Endothelial cell (in vitro differentiated cells): ENCODE measurements at places on chromosomes 12 and 14.

DNA sequence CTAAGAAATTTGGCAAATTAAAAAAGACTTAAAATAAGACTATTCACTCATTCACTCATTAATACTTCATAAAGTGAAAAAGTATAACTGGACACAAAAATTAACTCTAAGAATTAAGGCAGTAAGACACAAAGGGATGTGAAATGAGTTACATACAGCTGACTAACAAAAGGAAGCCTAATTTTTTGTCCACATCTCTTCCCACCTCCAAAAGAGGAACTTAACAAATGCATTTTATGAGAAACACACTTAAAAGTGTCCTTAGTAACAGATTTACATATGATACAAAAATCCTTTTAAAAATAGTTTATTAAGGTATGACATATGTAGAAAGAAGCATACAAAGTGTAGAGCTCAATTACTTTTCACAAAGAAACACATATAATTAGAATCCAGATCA, 88.9 kb downstream of the NUMB start:
- H3K27ac ChIP-seq = no peak overlapping the region
- H3K27me3 ChIP-seq = peaks cover 1% of the 10 kb centered on the region
- peaks cover 8% of the 10 kb centered on the region for H3K4me1 ChIP-seq
- H3K4me3 ChIP-seq = no peak overlapping the region

GRCh38 chr12:119715268-119715620, 47.3 kb downstream of the PRKAB1 start:
- peaks cover 15% of the 10 kb centered on the region for H3K36me3 ChIP-seq
- H3K4me1 ChIP-seq = peaks cover 8% of the 10 kb centered on the region
- no peak for DNase-seq
- H3K4me3 ChIP-seq = no peak overlapping the region
- peaks cover 2% of the 10 kb centered on the region for H3K27me3 ChIP-seq

DNA sequence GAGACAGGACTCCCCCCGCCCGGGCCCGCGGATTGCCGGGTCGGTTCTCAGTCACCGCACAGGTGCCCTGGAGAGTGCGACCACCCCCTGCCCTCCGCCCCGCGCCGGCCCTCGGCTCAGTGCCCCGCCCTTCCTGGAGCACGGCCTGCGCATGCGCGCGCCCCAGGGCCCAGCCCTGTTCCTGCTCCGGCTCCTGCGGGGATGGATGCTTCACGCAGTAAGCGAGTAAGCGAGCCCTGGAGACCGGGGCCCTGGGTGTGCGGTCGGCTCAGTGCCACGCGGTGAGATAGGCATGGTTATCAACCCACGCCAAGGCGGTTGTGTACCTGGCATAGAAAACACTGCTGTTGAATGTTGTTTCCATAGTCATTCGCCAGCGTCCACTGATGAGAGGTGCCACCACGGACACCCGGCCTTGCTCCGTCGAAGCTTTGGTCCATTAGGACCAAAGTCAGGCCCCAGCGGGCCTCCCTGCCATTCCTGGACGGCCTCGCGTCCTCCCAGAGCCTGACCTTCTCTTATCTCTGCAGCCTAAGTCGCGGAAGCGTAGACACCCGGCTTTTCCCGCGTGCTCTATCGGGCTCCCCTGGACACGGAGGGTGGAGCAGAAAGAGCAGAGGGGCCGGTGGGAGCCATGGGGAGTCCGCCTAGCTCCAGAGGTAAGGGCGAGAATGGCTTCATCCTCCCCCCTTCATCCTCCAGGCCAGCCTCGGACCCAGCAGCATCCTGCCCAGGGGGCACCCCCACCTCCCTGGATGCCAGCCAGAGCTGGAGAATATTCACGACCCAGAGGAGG, 90.6 kb downstream of the PAPOLA start:
- no peaks in the 10 kb centered on the region for H3K36me3 ChIP-seq
- peaks cover 5% of the 10 kb centered on the region for H3K27me3 ChIP-seq
- peak; percentile 50 for DNase-seq
- H3K4me3 ChIP-seq = no peak overlapping the region
- H3K4me1 ChIP-seq = peaks cover 8% of the 10 kb centered on the region

DNA sequence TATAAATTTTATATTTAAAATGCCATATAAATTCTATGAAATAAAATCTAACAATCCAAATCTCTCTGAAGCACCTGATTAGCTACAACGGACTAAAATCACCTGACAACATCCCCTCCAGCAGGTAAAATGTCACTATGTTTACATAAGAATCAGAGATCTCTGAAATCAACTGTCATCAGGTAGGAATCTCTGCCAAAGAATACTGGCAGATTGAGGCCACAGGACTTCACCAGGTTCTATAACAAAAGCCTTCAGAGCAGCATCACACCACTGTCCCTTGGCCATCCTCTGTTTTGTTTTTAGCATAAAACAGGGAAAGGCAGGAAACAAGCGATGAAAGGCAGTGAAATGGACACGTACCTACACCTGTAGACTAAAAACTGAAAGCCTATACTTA, 22.1 kb downstream of the FGD6 start:
- peaks cover 10% of the 10 kb centered on the region for H3K36me3 ChIP-seq
- peaks cover 8% of the 10 kb centered on the region for H3K4me1 ChIP-seq
- no peak for DNase-seq
- peaks cover 3% of the 10 kb centered on the region for H3K27me3 ChIP-seq
- H3K4me3 ChIP-seq = no peak overlapping the region
- no peak overlapping the region for H3K27ac ChIP-seq

- peaks cover 11% of the 10 kb centered on the region for H3K27me3 ChIP-seq
- peaks cover 62% of the 10 kb centered on the region for H3K36me3 ChIP-seq
- H3K4me3 ChIP-seq = peak overlapping the region; percentile 40
- peak overlapping the region; percentile 11 for H3K27ac ChIP-seq
Observed at GRCh38 chr12:53184828-53185227, 4.1 kb upstream of the CSAD start.

DNA sequence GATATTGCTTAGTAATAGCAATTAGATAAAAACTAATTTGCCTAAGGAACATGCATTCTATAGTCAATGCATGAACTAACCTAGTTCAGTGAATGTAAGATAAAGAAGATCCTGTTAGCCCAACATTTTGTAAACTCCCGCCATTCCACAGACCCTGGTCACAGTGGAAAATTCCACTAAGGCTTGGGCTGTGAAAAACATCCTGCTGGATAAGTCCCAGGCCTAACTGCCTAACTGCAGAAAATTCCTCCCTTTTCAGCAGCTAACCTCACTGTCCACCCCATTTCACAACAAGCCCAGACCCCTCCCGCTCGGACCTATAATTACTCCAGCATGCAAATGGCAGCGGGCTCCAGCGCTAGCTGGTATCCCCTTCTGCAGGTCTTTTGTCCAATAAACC, 97.9 kb upstream of the GARIN6 start:
- H3K27me3 ChIP-seq = no peaks in the 10 kb centered on the region
- peaks cover 4% of the 10 kb centered on the region for H3K4me1 ChIP-seq
- no peaks in the 10 kb centered on the region for H3K36me3 ChIP-seq
- no peak overlapping the region for H3K27ac ChIP-seq
- no peak overlapping the region for H3K4me3 ChIP-seq
- DNase-seq = no peak

DNA sequence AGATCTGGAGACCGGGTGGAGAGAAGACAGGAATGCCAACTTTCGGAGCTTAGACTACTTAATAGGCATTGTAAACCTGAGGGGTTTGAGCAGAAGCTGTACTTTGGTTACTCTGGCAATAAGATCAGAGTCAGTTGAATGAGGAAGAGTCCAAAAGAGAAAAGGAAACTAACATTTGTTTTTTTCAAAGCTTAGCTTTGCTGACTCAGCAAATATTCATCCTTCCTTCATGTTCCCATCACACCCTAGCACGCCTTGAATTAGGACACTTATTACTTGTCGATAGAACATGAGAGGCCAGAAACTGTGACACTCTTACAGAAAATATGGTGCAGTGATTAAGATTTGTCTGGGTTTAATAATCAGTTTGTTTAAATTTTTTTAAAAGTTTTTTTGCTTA, 266.9 kb upstream of the ATP2B1 start:
- no peak overlapping the region for H3K27ac ChIP-seq
- peaks cover 5% of the 10 kb centered on the region for H3K4me1 ChIP-seq
- DNase-seq = no peak
- H3K4me3 ChIP-seq = no peak overlapping the region

DNA sequence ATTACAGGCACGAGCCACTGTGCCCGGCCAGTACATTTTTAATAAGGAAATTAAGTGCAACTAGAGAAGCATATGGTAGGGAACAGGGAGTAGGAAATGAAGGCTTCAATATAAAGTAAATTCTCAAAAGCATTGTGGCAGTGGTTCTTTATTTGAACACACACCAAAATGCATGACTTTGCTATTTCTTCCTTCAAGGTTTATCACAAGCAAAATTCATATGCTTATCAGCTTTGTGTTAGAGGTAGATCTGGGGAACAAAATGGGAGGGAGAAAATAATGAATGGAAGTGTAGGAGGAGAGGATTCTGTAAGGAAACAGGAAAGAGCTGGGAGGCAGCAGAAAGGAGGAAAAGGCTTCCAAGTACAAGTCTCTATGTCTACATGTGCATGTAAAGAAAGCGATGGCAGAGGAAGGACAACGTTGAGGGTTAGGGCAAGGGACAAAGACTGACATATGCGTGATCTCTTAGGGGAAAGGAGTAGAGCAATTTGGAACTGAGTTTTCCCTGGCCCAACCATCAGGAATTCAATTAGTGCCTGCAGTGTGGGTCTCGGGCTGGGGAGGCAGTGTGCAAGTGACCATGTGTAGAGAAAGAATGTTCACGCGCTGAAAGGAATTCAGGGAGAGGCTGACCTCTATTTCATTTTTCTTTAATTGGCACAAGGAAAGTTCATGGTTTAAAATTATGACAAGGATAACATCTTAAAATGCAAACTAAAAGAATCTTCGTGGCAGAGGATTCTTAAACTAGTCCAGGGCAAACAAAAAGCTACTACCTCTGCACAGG, 22.9 kb upstream of the RASSF8 start:
- H3K36me3 ChIP-seq = no peaks in the 10 kb centered on the region
- no peak overlapping the region for H3K4me3 ChIP-seq
- H3K27ac ChIP-seq = no peak overlapping the region
- DNase-seq = no peak
- H3K4me1 ChIP-seq = peaks cover 4% of the 10 kb centered on the region

- DNase-seq = no peak
- no peaks in the 10 kb centered on the region for H3K27me3 ChIP-seq
- no peak overlapping the region for H3K27ac ChIP-seq
- no peaks in the 10 kb centered on the region for H3K36me3 ChIP-seq
Observed at GRCh38 chr14:32635061-32635719, 303.5 kb upstream of the NPAS3 start.

DNA sequence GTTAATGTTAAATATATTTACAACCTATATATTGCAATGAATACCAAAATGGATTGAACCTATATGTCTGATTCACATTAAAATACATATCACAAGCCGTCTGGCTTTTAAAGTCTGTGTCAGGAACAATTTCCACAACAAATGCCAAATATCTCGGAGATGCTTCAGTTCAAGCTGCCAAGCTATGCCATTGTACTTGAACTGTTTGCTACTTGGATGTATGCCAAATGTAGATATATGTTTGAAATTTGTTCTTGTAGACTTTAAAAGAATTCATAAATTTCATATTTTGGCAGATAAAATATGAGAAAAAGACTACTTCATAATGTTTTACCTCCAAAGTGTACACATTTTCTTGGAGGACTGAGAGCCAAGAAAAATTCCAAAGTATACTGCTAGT, 37.0 kb downstream of the WASHC3 start:
- no peak for DNase-seq
- no peak overlapping the region for H3K27ac ChIP-seq
- no peaks in the 10 kb centered on the region for H3K27me3 ChIP-seq
- H3K4me3 ChIP-seq = no peak overlapping the region

DNA sequence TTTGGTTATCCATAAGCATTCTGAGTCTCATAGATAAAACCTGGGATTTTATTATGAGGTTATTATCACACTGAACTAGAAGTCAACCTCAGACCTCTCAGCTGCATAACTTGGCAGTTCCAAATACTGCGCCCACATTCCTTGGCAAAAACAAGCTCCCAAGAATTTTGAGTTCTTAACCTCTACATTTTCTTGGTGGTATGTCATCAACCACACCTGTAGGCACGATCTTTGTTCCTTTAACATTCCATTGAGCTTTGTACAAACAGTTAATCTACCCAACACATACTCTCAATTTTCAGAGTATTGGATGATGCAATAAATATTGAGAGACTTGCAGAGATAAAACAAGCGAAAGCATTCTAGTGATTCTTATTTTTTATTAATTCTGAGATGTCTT, 371.8 kb upstream of the PRICKLE1 start:
- H3K36me3 ChIP-seq = no peaks in the 10 kb centered on the region
- DNase-seq = no peak
- H3K4me1 ChIP-seq = peaks cover 3% of the 10 kb centered on the region

DNA sequence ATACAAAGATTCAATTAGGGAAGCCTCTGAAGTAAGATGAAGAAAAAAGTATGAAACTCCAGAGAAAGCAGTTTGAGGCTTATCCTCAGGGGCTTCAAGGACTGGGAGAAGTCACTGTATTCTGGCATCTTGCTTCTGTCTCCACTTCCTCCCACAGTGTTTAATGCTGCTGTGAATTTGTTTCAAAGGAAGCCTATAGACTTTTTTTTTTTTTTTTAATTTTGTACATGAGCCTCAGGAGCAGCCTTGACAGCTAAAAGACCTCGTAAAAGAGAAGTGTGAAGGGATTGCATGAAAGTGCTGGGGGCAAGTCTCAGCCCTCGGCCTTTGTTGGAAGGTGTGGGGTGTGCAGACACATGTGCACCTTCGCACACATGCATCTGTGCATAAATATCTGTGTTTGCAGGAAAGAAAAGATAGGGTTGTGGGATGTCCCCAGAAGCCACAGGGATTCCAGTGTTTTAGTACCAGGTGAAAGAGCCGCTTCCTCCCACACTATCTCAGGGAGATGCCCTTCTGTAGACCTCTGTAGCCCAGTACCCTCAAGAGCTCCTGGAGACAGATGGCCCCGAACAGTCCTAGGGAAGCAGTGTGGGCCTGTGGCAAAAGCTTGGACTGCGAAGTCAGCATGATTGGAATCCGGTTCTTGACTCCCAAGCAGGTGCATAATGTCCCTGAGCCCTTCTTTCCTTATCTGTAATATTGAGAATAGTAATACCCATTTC, 193.5 kb upstream of the BCL2L14 start:
- H3K4me3 ChIP-seq = no peak overlapping the region
- peaks cover 69% of the 10 kb centered on the region for H3K4me1 ChIP-seq

GRCh38 chr12:124964251-124964650, 24.7 kb downstream of the DHX37 start:
- no peak overlapping the region for H3K27ac ChIP-seq
- DNase-seq = no peak
- no peaks in the 10 kb centered on the region for H3K4me1 ChIP-seq
- peaks cover 13% of the 10 kb centered on the region for H3K36me3 ChIP-seq
- H3K27me3 ChIP-seq = no peaks in the 10 kb centered on the region
- H3K4me3 ChIP-seq = no peak overlapping the region

DNA sequence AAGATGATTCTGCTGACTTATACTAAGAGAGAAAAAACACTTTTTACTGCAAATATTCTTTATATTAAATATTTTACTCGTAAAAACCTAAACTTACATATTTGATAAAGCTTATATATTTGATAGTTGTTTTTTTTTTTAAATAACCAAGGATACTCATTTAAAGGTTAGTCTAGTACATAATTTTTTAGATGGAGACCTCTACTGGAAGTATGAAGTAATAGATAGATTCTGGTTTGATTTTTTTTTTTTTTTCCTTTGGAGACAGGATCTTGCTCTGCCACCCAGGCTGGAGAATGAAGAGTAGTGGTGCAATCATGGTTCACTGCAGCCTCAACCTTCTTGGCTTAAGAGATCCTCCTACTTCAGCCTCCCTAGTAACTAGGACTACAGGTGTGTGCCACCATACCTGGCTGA, 16.4 kb downstream of the ARID2 start:
- H3K27ac ChIP-seq = no peak overlapping the region
- peaks cover 18% of the 10 kb centered on the region for H3K36me3 ChIP-seq
- H3K27me3 ChIP-seq = no peaks in the 10 kb centered on the region
- peaks cover 6% of the 10 kb centered on the region for H3K4me1 ChIP-seq
- H3K4me3 ChIP-seq = no peak overlapping the region
